ENCODE measurements at places on chromosomes 6 and 20.

DNA sequence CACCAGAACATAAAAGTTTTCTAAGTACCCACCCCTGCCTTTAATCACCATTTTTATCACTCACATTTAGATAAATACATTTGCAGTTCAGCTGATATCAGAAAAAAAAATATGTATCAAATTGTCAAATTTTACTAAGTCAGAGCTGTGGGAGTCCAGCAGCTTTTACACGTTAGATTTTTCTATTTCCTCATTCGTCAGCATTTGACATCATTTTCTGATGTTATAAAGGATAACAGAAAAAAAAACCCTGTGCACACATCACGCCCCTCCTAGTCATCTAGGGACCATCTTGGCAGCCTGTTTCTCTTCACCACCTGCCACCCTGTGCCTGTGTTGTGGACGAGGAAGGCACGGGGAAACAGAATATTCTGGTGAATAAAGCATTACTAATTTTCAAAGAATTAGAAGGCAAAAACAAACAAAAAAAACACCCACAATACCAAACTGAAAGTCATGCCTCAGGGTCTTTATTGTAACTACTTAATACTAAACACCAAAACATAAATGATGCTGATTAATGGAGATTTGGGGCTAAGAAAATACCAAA lies 12.4 kb downstream of the B4GALT5 start:
- peak; percentile 29 for DNase-seq

GRCh38 chr20:56925831-56926170 lies 296.7 kb downstream of the TFAP2C start:
- DNase-seq, result no peak

DNA sequence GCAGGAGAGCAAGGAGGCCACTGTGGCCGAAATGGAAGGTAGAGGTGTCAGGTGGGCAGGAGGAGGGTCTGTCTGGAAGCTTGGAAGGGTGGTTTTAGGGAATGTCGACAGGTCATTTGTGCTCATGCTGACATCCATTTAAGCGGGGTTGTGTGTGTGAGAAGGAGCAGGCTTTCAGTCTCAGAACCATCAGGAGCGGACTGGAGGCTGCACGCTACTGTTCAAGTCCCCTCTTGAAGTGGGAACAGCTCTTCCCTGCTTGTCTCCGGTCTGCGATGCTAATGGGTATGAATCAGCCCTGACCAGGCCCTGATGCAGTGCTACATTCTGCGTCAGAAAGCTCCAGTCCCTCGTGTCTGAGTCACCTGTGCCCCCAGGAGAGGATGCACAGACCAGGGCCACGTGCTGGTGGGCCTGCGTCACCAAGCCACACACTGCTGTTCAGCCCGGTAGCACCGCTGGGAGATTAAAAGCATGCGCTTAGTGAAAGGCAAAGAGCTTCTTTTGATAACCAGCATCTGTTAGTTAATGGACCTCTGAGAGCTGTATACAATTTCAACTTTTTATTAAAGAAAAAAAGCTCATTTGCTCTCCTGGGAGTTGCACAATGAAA lies 58.0 kb downstream of the APCDD1L start:
- no peak for DNase-seq

DNA sequence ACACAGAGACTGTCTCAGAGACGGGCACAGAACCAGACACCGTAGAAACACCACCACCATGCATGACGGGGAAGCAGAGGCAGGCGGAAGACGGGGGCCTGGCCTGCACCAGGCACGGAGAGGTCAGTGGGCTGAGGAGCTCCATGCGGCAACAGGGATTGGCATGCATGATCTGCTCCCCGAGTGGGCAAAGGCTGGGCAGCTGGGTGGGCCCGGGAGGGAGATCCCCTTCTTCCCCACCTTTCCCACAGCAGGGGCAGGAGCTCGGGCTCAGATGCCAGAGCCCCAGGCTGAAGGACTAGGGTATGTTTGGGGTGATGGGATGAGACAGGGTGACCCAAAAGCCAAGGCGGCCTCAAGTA lies 43.2 kb downstream of the RAB44 start:
- DNase-seq, result no peak

DNA sequence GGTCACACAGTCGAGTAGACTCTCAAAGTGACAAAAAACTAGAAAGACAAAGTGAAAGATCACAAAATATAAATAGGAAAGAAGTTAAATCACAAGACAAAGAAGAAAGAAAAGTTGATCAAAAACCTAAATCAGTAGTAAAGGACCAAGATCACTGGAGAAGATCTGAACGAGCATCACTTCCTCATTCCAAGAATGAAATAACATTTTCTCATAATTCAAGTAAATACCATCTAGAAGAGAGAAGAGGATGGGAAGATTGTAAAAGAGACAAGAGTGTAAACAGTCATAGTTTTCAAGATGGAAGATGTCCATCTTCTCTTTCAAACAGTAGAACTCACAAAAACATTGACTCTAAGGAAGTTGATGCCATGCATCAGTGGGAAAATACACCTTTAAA lies 31.6 kb upstream of the GJA10 start:
- DNase-seq, result no peak

- DNase-seq, result no peak
These were observed 609.1 kb upstream of the SLC35B3 start for GRCh38 chr6:9044426-9044825.
